ENCODE measurements at places on chromosomes 7 and 10.
A peak's percentile ranks its signal among the peaks of the same experiment; 100 is the strongest.

DNA sequence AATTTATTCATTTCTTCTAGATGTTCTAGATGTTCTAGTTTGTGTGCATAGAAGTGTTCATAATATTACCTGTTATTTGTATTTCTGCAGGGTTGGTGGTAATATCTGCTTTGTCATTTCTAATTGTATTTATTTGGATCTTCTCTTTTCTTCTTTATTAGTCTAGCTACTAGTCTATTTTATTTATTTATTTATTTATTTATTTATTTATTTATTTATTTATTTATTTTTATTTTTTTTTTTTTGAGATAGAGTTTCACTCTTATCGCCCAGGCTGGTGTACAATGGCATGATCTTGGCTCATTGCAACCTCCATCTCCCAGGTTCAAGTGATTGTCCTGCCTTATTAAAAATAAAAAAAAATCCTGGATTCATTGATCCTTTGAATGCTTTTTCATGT lies 114.8 kb upstream of the THSD7A start:
- no peaks in the 10 kb centered on the region for H3K36me3 ChIP-seq
- no peaks in the 10 kb centered on the region for H3K27me3 ChIP-seq
- no peak for DNase-seq
- no peaks in the 10 kb centered on the region for H3K4me1 ChIP-seq

GRCh38 chr7:133535308-133535707 lies 282.4 kb downstream of the EXOC4 start:
- no peaks in the 10 kb centered on the region for H3K4me1 ChIP-seq
- no peaks in the 10 kb centered on the region for H3K27me3 ChIP-seq
- no peak for DNase-seq
- H3K36me3 ChIP-seq = no peaks in the 10 kb centered on the region
- no peak overlapping the region for H3K27ac ChIP-seq
- no peak overlapping the region for H3K4me3 ChIP-seq

- peaks cover 15% of the 10 kb centered on the region for H3K4me1 ChIP-seq
- H3K4me3 ChIP-seq = peak overlapping the region; percentile 83
- peaks cover 6% of the 10 kb centered on the region for H3K36me3 ChIP-seq
- H3K27ac ChIP-seq = peak overlapping the region; percentile 95
- H3K27me3 ChIP-seq = no peaks in the 10 kb centered on the region
- DNase-seq = peak; percentile 12
These were observed 818 bp upstream of the SUPV3L1 start for GRCh38 chr10:69179089-69179742.

- H3K36me3 ChIP-seq = no peaks in the 10 kb centered on the region
- no peaks in the 10 kb centered on the region for H3K27me3 ChIP-seq
- H3K4me3 ChIP-seq = no peak overlapping the region
- no peak for DNase-seq
These were observed 14.1 kb downstream of the BMPR1A start for GRCh38 chr10:86770412-86770960.

DNA sequence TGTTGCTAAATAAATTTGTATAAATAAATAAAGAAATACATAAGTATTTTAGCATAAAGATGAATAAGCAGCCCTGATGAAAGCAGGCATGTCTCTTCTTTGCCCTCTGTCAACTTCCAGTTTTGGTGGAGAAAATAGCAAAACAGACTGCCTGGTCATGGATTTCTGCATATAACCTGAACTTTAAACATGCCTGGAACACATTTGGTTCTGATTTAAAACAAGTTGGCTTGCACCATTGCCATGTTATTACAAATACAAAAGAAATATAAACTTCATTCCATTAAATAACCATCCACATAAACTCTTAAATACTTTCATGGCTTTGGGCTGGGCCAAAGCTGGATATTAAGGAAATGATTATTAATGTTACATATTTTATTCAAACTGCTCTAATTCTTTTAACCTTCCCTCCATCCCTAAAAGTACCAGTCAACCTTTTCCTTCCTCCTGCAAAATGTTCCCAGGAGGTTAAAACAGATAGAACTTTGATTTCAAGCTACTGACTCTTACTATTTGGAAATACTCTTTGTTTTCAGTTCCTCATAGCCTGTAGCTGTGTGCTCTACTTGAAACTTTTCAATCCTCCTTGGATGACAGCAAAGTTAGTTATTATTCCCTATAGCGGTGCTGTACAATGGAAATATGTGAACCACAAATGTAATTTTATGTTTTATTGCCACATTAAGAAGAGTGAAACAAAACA lies 96.3 kb downstream of the BICC1 start:
- no peak for DNase-seq
- no peaks in the 10 kb centered on the region for H3K27me3 ChIP-seq
- no peak overlapping the region for H3K27ac ChIP-seq
- H3K36me3 ChIP-seq = no peaks in the 10 kb centered on the region

- no peaks in the 10 kb centered on the region for H3K4me1 ChIP-seq
- DNase-seq = no peak
- H3K4me3 ChIP-seq = no peak overlapping the region
- no peaks in the 10 kb centered on the region for H3K27me3 ChIP-seq
These were observed 192.8 kb upstream of the GDF10 start for GRCh38 chr10:47107007-47107747.

Data from naive thymus-derived CD4-positive, alpha-beta T cell (primary cell).